Panc1 (cell line): ENCODE measurements at places on chromosomes 7 and 10. TPM values are rescaled to one million over a fixed set of nuclear protein-coding genes. Genes with fewer than 3 reads are reported as not detected.

The FBXL13 gene
- total RNA-seq, result 2.5 TPM

The OPN1SW gene
- not detected for total RNA-seq

The MBL2 gene
- total RNA-seq, result not detected

The MYL10 gene
- not detected for total RNA-seq

The CAMK2B gene
- 0.26 TPM for total RNA-seq

The BLVRA gene
- 85.5 TPM for total RNA-seq

The FAM25G gene
- total RNA-seq, result not detected

The TMEM209 gene
- total RNA-seq, result 32.3 TPM

The ENO4 gene
- total RNA-seq, result 0.15 TPM

The CALML3 gene
- total RNA-seq, result not detected

The ANKRD1 gene
- total RNA-seq, result 0.26 TPM

The TFEC gene
- not detected for total RNA-seq

The DPY19L1 gene
- 103 TPM for total RNA-seq

The COL28A1 gene
- total RNA-seq, result not detected

The PRLHR gene
- total RNA-seq, result not detected

The FAM13C gene
- not detected for total RNA-seq

The DRGX gene
- 0.15 TPM for total RNA-seq

The PLAC9 gene
- total RNA-seq, result not detected

The TSPAN14 gene
- total RNA-seq, result 39.0 TPM

The GSDME gene
- total RNA-seq, result 4.5 TPM

The THSD7A gene
- 38.6 TPM for total RNA-seq

The AKR1C4 gene
- not detected for total RNA-seq

The GPR15LG gene
- 0.41 TPM for total RNA-seq

The VAX1 gene
- total RNA-seq, result 4.6 TPM

The LRRN3 gene
- 0.15 TPM for total RNA-seq

The GRID1 gene
- total RNA-seq, result 2.3 TPM

The ANXA8 gene
- 0.72 TPM for total RNA-seq

The GTPBP10 gene
- 23.7 TPM for total RNA-seq

The TMEM184A gene
- total RNA-seq, result 9.2 TPM

The BLNK gene
- 0.10 TPM for total RNA-seq

The FFAR4 gene
- 0.92 TPM for total RNA-seq

The DEPP1 gene
- total RNA-seq, result 16.6 TPM

The EPO gene
- not detected for total RNA-seq

The C10orf143 gene
- total RNA-seq, result 1.0 TPM

The DENND11 gene
- 10.4 TPM for total RNA-seq

The AZGP1 gene
- 0.49 TPM for total RNA-seq

The SLC16A12 gene
- total RNA-seq, result not detected

The SLC26A5 gene
- not detected for total RNA-seq

The CYP3A7 gene
- not detected for total RNA-seq

The FAM24B gene
- total RNA-seq, result 21.3 TPM

The SPDYE9 gene
- total RNA-seq, result not detected

The SAMD9L gene
- total RNA-seq, result 1.3 TPM

The IDI2 gene
- total RNA-seq, result not detected

The HABP2 gene
- 0.13 TPM for total RNA-seq

The HYAL4 gene
- total RNA-seq, result not detected

The CLRN3 gene
- not detected for total RNA-seq

The AKR1C1 gene
- total RNA-seq, result 0.31 TPM

The CHST15 gene
- total RNA-seq, result 33.2 TPM
